ENCODE measurements at places on chromosomes 5 and 9.

GRCh38 chr5:13632676-13633075, 311.8 kb downstream of the DNAH5 start:
- DNase-seq: no peak

GRCh38 chr9:81694541-81694940, 5.2 kb upstream of the TLE1 start:
- no peak for DNase-seq

DNA sequence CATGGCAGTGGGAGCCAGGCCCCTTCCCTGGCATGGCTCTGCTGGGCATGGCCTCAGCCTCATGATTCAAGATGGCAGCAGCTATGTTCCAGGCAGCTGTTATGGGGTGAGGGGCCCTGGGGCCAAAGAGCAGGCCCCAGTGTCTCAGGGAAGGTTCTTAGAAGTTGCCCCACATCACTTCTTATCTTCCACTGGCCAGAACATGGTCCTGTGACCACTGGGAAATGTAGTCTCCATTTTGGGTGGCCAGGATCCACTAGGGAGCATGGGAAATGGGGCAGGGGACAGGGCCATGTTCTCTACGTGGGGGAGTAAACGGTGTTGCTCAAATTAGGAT, 18.3 kb downstream of the SUSD3 start:
- no peak for DNase-seq

GRCh38 chr5:145701404-145701803, 133.7 kb downstream of the PRELID2 start:
- no peak for DNase-seq

- DNase-seq: no peak
These were observed 28.5 kb downstream of the CD180 start for GRCh38 chr5:67168069-67168468.

DNA sequence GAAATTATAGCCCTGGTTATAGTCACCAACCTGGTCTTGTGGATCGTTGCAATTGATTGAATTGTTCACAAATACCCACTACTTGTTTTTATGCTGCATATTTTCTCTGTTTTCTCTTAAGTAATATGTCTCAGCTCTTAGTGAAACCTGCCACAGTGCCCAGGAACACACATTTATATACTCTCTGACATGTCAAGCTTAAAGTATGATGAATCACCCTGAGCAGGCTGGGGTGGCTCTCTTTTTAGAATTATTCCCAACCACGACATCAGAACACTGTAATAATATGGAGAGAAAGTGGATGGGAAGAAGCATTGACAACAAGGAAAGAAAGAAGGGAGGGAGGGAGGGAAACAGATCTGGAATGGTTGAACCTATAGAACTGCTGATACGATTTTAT, 72.8 kb upstream of the ZNF608 start:
- no peak for DNase-seq

GRCh38 chr9:111004936-111005335, 33.3 kb downstream of the LPAR1 start:
- DNase-seq: no peak

- DNase-seq: no peak
These were observed 28.4 kb downstream of the HSDL2 start for GRCh38 chr9:112408275-112408674.

GRCh38 chr9:113618836-113619490, 155.4 kb downstream of the RGS3 start:
- DNase-seq: no peak

DNA sequence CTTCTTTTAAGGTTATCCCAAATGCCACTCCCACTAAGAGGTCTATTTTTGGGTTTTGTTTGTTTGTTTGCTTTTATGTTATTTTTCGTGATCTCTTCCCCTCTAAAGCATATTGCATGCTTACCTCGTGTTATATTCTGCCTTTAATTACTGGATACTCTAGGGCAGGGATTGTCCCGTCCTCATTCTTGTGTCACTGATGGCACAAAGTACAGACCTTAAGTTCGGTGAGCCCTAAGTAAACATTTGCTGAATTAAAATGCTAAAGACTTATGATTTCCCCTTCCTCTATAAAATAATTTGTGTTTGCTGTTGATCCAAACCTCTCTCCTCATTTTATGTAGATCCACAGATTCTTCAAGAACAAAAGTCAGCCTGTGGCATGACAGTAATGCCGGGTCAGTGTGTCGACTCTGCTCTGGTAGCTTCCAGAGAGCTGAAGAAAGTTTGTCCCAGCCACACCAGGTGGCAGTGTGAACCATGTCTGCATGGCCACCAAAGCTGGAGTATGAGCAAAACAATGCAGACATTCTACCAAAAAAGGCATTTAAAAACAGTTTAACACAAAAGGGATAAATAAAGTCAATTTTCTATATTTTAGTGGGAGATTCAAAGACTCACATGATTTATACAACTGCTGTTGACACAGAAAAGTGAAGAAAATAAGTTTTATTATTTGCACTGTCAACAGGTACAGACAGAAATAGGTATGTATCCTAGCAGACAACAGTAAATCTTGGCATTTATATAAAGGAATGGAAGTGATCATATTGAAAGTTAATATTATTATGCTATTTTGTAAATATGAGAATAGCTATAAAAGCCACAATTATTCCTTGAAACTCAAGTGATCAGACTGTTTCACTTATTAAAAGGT, 17.9 kb upstream of the POC5 start:
- peak; percentile 6 for DNase-seq

- no peak for DNase-seq
These were observed 478.6 kb downstream of the CCDC171 start for GRCh38 chr9:16031486-16031885.

DNA sequence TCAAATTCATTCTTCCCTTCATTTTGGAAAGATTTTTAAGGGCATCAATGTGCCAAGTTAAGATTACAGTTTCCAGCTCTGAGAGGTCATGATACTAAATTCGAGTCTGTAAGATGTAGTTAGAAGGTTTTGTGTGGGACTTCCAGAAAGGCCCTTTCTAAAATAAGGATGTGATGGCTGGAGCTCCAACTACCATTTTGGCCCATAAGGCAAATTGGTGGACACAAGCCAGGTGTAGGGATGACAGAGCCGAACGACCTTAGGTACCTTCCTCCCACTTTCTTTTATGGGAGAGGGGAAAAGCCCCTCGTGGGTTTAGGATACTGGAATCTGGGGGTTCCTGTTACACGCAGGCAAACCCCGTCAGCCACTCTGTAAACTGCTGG, 54.3 kb upstream of the PTPDC1 start:
- no peak for DNase-seq

DNA sequence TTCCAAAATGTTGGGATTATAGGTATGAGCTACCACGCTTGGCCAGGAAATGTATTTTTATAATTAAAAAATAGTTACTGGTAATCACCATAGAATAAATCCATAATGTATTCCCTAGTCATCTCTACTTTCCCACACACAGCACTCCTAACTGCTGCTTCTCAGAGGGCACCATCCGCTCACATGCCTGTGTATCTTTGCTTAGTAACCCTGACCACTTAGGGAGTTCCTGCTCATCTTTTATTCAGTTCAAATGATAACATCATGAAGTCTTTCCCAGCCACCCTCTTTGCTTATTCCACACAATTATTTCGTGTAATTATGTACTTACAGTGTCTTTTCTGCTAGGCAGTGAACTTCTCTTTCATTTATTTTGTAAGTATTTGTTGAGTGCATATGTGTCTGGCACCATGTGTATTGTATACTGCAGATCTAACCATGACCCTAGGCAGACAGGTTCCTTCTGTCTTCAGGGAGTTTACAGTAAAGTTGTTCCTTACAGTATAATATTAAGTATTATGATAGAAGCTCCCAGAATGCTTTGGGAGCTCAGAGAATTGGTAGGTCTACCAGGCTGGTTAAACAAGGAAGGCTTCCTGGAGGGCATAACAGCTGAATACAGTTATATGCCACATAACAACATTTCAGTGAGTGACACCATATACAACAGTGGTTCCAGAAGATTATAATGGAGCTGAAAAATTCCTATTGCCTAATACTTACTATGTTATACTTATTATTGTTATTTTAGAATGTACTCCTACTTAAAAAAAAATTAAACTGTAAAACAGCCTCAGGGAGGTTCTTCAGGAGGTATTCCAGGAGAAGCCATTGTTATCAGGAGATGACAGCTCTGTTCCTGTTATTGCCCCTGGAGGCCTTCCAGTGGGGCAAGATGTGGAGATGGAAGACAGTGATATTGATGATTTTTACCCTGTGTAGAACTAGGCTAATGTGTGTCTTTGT, 39.2 kb downstream of the DCAF10 start:
- no peak for DNase-seq

DNA sequence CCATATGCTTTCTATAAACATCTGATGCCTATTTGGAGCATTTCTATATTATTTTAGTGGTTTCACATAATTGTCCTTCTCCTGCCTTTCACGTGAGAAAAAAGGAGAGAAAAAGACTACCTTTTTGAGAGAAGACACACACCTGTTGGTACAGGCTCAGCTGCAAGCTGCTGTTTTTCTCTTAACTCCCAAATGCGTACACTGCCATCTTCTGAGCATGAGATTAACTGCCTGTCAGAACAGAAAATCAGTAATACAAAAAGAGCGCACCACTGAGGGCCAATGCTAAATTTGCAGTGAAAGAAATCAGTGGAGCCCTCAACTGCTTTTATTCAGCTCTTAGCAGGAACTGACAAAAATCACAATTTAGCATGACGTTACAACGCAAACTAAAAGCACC, 54.9 kb downstream of the WDR41 start:
- DNase-seq: no peak

- peak; percentile 30 for DNase-seq
These were observed 2.5 kb upstream of the WHRN start for GRCh38 chr9:114507726-114508125.

- no peak for DNase-seq
These were observed 315.6 kb downstream of the CETN3 start for GRCh38 chr5:90093751-90094485.

DNA sequence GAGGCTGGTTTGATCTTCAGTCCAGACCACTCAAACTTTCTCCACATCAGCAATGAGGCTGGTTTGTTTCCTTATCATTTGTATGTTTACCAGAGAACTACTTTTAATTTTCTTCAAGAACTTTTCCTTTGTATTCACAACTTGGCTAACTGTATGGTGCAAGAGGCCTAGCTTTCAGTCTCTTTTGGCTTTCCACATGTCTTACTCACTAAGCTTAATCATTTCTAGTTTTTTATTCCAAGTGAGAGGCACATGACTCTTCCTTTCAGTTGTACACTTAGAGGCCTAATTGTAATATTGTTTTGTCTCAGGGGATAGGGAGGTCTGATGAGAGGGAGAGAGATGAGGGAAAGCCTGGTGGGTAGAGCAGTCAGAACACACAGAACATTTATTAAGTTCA, 554.0 kb upstream of the ARRDC3 start:
- DNase-seq: no peak

- no peak for DNase-seq
These were observed 127.6 kb upstream of the RPS23 start for GRCh38 chr5:82405618-82406204.

DNA sequence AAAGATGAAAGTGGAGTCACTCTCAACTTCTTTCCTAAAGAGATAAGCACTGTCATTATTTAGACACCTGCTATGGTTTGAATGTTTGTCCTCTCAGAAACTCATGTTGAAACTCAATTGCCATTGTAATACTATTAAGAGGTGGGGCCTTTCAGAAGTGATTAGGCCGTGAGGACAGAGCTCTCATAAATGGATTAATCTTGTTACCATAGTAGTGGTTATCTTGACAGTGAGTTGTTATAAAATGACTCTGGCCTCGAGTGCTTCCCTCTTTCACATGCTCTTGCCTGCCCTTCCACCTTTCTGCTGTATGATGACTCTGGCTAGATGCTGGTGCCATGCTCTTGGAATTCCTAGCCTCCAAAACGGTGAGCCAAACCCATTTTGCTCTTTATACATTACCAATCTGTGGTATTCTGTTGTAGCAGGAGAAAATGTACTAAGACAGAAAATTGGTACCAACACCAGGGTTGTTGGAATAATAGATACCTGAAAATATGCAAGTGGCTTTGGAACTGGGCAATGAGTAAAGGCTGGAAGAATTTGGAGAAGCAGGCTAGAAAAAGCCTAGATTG, 38.0 kb downstream of the GDA start:
- DNase-seq: no peak

GRCh38 chr9:73038089-73038509, 85.2 kb upstream of the ALDH1A1 start:
- no peak for DNase-seq

- DNase-seq: no peak
These were observed 632.4 kb upstream of the TYRP1 start for GRCh38 chr9:12060811-12061210.

GRCh38 chr9:121771418-121771817, 120.0 kb downstream of the DAB2IP start:
- no peak for DNase-seq

DNA sequence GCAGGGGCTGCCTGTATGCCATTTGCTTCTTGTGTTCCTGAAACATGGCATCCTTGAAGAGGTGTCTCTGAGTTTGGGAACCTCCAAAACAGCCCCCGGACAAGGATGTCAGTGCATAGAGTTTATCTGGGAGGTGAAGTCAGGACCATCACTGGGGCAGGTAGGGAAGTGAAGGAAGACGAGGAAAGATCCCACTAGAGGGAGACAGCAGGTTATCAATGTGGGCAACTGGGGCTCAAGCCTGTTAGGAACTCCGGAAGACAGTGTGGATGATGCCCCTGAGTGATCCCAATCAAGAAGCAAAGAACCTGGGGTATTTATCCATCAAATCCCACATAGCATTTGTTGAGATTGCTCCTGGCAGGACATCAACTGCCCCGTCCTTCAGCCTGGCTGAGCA, 233.1 kb downstream of the AGTPBP1 start:
- DNase-seq: no peak

DNA sequence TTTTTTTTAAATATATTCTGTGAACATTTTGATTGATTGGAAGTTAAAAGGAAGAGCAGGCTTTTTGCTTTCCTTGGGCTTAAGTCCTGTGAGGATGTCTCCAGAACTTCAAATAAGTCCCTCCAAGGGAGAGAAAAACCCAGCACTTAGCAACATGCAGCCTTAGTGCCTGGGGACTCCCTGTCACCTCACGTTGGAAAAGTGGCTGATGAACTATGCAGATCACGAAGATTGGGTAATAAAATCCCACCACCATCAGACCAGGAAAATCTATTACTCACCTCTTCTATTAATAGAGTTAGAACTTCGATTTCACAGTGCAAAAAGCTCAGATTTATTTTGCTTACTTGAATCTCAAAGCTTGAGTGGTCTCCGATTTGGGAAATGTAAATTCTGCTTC, 507.0 kb downstream of the MAT2B start:
- DNase-seq: no peak

DNA sequence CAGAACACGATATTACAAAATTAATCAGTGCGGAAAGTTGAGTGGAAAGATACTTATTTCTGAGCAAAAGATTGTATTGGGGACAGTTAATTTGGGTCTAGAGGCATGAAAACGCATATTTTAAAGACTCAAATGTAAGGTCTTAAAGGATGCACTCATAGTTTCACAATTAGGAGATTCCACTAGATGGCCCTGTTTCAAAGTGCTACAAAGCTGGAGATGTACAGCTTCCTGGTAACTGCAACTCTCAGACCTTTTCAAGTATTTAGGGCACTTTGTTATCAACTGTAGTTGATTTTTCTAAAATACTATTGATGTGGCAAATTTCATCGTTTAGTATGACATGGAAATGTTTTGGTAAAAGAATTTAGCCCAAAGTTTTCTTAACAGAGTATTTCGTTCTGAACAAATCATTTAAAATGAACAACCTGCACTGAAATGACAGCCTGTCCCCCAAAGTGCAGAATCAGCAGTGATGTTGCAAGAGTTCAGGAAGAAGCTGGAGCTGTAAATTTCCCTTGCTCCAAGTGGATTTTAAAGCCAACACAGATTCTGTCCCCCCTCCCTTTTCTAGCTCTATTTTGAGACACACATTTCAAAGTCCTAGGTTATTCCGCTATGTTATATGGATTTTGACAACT, 16.2 kb upstream of the NDUFB6 start:
- DNase-seq: peak; percentile 18
